Stimulated activated CD4-positive, alpha-beta T cell treated with anti-CD3 and anti-CD28 coated beads, TNF-alpha, amount 100 ng/mL, for 4 hours (primary cell): ENCODE measurements at places on chromosomes 2 and 18.

DNA sequence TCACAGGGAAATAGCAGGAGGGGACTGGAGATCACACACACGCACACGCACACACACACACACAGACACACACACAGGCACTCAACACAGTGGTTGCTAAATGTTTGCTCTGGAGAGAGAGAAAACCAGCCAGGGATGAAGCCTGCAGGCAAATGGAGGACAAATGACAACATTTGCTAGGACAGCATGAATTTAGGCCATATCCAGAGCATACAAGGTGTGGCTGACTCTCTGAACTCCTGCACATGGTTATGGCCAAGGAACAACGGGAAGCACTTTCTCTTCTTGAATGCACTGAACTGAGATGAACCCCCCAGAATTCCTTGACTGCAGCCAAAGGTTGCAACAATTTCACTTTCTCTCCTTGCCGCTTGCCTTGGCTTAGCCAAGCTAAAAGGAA is 230.0 kb upstream of the RASGRP3 start:
- DNase-seq, result no peak

DNA sequence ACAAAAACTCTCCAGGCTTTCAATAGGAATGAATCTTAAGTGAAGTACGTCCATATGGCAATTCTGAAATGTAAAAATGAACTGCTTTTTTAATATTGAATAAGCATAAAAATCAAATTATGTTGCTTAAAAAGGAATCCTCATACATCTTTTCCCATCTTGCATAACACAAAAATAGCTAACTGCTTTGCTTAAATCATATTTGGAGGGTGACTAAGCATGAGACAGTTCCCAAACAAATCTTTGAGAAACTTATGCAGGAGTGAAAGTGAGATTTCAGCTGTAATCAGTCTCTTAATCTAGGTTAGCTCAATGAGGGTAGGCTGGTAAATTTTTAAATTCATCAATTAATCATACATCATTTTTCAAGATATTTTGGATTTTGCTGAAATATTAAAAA is 111.5 kb downstream of the MBD5 start:
- DNase-seq, result no peak

- no peak for DNase-seq
These were observed 69.8 kb upstream of the FHL2 start for GRCh38 chr2:105468582-105469042.

DNA sequence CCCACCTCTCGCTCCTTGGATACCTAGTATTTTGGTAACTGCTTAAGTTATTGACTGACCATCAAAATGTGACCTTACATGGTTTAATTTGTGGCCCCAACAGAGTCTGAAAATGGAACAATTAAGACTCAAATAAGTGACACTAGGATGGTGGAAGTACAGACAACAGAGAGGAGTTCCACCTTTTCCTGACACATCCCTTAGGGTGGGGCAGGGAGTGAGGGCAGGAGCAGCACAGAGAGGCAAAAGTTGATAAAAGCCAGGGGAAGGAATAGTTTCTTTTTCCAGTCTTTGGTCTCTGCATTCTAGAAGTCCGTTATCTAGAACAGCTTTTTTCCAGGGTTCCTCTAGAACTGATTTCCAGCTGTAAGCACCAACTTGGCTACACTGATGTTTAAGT is 32.2 kb downstream of the FTCDNL1 start:
- no peak for DNase-seq

DNA sequence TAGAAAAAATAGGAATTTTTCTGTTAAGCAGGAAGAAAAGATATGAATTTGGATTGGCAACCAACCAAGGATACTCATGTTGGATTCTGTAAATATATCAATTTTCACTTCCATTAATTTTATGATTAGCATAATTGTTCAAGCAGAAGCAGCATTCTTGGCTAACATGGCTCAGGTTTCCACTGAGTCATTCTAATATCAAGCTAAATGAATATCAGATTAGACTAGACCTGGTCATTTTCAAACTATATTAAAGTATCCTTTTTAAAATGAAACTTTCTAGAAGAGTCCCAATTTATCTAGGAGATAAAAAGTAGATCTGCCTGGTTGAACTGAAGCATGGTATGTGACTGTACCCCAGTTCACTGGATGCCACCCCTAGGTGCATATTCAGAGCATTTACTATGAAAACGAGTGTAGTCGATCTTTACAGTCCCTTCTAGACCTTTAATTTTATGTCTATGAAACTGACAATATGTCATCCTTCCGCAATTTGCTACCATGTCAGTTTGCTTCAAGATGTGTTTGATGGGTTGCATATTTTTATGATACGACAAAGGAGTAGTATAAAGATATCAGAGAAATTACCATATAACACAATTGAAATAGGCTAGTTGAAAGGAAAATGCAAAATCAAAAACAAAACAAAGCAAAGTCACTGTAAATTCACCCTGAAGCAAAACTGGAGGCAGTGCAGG is 704.9 kb downstream of the ERBB4 start:
- no peak for DNase-seq

- no peak for DNase-seq
These were observed 52.7 kb upstream of the ITM2C start for GRCh38 chr2:230812033-230812432.

DNA sequence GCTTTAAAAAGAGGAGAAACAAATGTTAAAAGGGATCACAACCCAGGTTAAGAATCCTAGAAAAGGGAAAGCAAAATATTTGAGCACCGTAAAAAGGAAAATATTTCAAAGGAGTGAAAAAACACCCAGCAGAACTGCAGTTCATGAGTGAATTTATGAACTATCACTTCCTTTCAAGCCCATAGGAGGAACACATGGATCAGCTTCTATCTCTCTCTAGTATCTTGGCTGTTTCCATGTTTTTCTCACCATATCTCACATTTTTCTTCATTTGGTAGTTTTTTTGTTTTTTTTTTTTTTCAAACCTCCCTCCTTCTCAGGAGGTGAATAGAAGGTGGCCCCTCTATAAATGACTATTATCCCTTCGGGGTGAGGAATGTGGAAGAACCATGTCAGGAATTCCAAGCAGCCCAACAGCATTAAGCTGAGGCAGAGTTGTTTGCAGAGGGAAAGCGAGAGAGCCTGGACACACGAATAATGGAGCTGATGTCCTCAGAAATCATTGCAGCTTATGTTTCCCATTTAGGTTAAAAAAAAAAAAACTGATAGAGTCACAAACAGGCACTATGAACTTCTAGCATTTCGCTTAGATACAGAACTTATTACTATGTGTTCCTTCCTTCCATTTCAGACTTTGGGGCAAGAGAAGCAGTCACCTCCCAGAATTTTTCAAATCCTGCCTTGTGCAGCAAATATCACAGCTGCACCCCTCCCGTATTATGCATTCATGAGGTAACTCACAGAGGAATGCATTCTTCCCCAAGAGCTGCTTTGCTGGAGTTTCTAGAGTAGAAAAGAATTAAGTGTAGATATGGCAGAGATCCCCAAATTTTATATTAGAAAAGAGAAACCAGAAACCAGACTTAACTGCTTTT is 315.6 kb downstream of the IRS1 start:
- no peak for DNase-seq

- DNase-seq, result no peak
These were observed 643 bp upstream of the DTNB start for GRCh38 chr2:25674077-25674362.

- DNase-seq, result no peak
These were observed 67.5 kb downstream of the PDK1 start for GRCh38 chr2:172623249-172623965.

- no peak for DNase-seq
These were observed 275.3 kb downstream of the GALR1 start for GRCh38 chr18:77524909-77525308.

DNA sequence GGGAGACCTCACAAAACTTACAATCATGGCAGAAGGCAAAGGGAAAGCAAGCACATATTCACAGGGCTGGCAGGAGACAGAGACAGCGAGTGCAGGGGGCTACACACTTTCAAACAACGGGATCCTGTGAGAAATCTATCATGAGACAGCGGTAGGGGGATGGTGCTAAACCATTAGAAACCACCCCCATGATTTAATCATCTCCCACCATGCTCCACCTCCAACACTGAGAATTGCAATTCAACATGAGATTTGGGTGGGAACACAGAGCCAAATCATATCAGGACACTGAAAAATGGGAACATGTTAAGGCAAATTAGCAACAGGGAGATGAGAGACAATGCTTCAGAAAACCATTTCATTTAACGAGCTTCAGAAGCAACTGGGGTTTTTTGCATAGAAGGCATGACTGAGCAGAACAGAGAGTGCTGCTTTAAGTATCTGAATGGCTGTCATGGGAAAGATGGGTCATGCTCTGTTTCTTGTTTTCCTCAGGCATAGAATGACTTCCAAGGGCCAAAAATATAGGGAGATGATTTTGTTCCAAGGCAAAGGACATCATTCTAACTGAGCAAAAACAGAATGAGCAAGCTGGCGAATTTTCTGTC is 100.8 kb upstream of the MAP2 start:
- DNase-seq, result no peak

GRCh38 chr18:79496978-79497637 is 101.4 kb downstream of the NFATC1 start:
- no peak for DNase-seq

DNA sequence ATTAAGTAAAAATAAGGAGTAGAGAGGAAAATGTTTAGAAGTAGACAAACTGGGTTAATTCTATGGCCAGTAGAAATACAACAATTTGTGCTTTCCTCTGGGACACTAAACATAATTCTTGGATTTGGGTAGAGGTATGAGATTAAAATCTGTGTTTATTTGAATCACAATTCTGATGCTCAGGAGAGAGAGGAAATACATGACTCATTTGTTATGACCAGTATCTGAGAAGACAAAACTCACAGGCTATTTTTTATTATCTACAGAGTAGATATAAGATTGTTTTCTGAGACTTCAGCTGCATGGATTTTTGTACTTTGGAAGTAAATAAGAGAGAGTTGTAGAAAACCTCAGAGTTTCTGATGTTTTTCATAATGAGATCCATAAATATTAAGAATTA is 315.7 kb upstream of the CWC22 start:
- DNase-seq, result no peak

- no peak for DNase-seq
These were observed 69.9 kb downstream of the SH3BP4 start for GRCh38 chr2:235021752-235022151.

DNA sequence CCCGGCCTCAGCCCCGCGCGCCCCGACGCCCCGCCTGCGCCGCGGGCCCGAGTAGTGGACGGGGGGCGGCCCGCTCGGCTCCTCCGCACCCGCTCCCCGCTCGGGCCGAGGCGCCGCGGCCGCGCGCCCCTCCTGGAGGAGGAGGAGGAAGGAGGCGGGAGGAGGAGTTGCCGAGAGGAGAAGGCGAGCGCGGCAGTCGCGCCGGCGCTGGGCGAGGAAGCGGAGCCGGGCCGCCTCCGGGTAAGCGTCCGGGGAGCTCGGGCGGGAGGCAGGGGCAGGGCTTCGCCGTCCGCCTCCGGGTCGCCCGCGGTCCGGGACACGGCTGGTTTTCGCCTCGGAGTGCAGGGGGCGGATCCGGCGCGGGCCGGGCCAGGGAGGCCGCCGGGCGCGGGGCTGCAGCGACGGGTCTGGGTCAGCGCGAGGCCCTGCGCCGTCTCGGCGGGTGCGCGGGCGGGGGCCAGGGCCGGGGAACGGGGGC is at the start of gene SOCS6:
TSS of gene SOCS6 (plus strand) at position 195 of the 478 bp plus-strand sequence. CDS start 35,624 bp downstream, outside the sequence.
- no peak for DNase-seq

- DNase-seq, result no peak
These were observed 1.4 kb downstream of the RAB11FIP5 start for GRCh38 chr2:73111073-73112025.

DNA sequence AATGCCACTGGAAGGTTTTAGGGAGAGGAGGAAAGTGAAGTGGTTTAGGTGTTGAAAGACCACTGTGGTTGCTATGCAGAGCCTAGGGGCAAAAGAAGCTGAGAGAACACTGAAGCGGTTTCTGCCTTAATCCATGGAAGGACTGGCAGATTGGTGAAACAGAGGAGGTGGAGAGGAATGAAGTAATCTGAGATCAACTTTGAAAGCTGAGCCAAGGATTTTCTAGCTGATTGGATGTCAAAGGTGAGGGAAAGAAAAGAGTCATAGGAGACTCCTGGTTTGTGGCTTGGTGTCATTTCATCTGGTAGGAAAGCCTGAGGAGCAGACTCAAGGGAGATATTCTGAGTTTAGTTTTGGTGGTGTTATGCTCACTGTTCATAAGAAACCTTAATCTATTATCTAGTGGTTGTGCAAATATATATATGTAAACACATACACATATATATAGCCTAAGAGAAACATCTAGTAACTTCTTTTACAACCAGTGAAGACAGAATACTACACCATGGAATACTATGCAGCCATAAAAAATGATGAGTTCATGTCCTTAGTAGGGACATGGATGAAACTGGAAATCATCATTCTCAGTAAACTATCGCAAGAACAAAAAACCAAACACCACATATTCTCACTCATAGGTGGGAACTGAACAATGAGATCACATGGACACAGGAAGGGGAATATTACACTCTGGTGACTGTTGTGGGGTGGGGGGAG is 134.1 kb upstream of the CREB1 start:
- no peak for DNase-seq

DNA sequence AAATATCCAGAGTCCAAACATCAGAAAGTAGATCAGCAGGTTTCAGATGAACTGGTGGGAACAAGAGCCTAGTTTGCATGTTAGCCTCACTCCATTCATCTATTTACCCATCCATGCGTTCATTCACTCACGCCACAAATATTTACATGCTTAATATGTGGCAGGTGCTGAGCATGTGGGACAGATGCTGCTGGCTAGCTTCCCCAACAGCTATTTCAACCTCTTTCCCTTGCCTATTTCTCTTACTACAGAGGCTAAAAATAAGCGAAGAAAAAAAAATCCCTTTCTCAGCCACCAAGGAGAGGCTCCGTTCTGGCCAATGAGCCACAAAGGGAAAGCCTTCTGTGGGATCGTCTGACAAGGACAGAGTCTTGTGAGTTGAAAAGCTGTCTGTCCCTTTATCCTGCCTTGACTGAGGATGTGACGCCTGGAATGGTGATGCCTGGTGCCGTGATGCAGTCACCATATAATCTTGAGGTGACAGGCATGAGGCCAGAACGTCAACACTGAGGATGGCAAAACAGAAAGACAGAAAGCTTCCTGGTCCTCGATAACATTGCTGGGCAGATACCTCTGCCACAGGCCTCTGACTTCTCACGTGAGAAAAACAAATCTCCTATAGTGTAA is 78.2 kb downstream of the KCTD1 start:
- DNase-seq, result no peak

- no peak for DNase-seq
These were observed 143.7 kb downstream of the EIPR1 start for GRCh38 chr2:3233877-3234276.

GRCh38 chr2:221641181-221641871 is 69.2 kb upstream of the EPHA4 start:
- no peak for DNase-seq

- DNase-seq, result no peak
These were observed at the start of gene PKDCC for GRCh38 chr2:42047488-42048298. TSS of gene PKDCC (plus strand) at chr2:42048021. CDS start at chr2:42048200, 179 bp downstream.

DNA sequence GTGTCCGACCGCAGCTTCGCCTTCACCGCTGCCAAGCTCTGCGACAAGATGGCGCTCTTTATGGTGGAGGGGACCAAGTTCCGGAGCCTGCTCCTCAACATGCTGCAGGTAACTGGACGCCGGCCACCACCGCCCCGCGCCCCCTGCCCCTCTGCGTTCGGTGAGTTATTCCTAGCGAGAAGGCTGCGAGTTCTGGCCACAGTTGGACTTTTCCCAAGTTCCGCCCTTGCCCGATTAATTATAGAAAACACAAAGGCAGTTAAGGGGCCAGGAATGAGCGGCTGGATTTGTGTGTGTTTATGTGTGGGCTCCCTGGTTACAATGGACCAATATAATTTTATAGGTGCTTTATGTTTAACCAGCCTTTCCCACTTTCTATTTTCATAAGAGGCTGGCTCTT is 189.2 kb downstream of the SMAD7 start:
- no peak for DNase-seq
